ENCODE measurements at places on chromosomes 4 and X.

DNA sequence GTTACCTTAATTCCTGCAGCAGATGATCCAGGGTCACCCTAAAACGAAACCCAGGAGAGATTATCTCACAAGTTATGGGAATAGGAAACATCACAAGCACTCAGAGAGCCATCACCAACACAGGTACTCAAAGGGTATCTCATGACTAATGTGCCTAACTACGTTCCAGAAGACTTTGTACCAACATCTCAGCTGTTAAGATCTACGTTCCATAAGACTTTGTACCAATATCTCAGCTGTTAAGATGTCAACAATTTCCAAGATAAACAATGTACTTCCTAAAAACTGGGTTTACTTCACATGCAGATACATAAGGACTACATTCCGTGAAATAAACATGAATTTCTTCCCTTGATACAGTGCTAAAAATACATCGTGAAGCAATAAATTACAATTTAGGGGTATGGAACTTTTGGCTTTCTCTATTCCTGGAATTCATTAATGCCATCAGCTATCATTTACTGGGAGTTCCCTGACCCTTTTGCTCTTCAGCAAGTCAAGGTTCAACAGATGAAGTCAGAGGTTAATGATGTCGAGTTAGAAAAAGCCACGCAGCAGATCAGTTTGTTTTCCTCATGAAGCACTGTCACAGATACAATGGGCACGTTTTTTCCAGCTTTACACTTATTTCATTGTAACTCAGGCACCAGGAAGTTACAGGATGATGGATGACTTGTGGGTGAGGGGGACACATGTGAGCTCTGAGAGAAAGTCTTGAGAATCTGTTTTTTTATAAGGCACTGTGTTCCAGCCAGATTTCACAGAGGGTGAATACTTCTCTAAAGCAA lies 127.0 kb upstream of the ETNPPL start:
- no peak for DNase-seq

DNA sequence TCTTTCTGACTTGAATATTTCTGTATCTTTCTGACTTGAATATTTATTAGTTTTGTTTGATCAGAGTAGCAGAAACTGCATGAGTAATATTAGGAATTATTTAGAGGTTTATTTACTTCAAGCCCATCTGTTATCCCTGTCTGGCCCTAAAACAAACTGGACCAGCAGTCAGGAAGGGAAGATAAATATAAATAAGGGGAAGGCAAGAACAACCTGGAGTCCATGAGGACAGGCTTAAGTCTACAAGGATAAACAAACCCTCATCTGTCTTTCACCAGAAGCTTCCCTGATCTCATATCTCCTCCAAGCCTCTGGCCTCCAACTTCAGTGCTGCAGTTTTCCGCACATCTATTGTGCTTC lies 524.9 kb downstream of the CENPC start:
- DNase-seq: peak; percentile 40

GRCh38 chrX:131746491-131746968 lies 202.7 kb downstream of the OR13H1 start:
- no peak for DNase-seq

- DNase-seq: no peak
Measured at GRCh38 chrX:84737471-84737871, 235.2 kb upstream of the HDX start.

DNA sequence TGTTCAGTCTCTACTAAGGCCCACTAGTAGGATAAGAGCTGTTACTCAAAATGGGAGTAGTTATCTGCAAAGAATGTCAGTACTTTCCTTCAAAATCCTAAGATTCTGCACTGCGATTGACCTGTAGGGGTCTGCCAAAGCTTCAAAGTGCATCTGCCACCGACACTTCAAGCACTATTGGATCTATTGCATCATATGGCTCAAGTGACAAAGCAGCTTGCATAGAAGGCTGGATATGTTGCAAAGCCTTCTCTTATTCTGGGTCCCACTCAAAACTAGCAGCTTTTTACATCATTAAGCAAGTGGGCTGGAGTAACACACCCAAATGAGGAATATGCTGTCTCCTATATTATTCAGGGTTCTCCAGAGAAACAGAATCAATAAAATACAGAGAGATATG lies 115.4 kb upstream of the EMCN start:
- DNase-seq: no peak

DNA sequence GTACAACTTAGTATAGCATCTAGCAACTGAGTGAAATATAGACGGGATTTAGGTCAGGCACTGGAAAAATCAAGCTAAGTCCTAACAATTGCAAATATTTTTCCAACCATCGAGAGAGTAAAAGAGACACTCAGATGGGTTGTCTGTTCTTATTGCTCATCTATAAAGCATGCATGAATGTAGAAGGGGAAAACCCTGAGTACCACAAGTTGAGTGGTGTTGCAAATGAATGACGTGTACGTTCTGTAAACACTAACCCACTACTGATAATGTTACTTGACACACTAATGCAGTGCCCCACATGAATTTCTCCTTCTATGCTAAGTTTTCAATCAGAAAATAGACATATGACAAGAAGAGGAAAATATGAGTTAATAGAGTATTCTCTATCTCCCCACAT lies 211.2 kb downstream of the COX18 start:
- DNase-seq: peak; percentile 81

DNA sequence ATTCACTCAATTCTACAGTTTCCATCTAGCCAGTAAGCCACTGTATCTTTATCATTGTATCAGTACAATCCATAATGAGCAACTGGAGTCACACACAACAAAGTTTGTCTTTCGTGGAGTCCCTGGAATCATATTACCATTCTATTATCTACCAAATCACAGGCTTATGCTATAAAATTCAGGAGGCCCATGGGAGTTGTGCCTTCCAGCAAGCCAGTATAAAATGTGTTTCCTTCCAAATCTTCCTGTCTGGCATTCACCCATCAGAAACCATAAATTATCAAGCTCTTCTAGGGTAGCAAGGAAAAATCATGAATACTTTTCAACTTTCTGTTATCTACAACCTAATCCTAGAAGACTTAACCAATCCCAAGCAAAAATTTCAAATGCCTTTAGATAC lies 1383.3 kb upstream of the PCDH7 start:
- no peak for DNase-seq

- no peak for DNase-seq
Measured at GRCh38 chr4:61877266-61877665, 677.1 kb downstream of the ADGRL3 start.

GRCh38 chrX:131783555-131784308 lies 239.4 kb upstream of the STK26 start:
- DNase-seq: no peak

- DNase-seq: peak; percentile 67
Measured at GRCh38 chr4:159360549-159360948, 257.7 kb downstream of the RAPGEF2 start.

DNA sequence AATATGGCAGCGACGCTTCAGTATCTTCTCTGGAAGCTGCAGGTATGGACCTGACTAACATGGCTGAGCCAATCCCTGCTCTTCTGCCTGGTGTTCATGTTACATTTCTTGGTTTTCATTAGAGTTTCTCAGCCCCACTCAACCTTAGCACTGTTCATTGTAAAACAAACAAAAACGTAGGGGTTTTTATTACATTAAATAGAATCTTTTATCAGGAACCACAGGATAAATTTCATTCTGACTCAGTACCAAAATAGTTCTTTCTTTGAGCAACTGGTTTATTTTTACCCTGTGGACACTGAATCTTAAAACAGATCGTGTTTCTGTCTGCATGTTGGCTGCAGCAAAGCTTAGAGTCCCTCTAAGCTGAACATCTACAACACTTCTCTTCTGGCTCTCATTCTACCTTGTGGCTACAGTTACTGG lies 27.1 kb downstream of the FHIP1A start:
- no peak for DNase-seq

- no peak for DNase-seq
Measured at GRCh38 chr4:131339137-131339536, 1810.0 kb upstream of the PCDH10 start.

- DNase-seq: peak; percentile 48
Measured at GRCh38 chrX:2928583-2929434, at the start of gene ARSD. TSS of gene ARSD (minus strand) at chrX:2929339. CDS start at chrX:2929275, 64 bp downstream.

DNA sequence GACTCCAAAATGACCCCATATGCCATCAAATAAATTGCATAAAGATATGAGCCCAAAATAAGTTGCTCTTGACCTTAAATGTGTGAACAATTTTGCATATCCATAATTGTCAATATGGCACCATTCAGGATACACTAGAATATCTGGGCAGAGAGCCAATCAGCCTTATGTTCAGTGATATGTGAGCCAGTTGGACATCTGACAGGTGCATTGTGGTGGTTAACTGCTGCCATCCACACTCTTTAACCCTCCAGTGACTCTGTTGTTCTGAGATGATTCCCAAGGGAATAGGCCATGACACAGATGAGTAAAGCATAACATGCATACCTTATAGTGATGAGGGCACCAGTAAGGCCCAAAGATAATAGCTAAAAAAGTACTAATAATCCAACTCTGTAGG lies 500.1 kb downstream of the PCDH18 start:
- no peak for DNase-seq

DNA sequence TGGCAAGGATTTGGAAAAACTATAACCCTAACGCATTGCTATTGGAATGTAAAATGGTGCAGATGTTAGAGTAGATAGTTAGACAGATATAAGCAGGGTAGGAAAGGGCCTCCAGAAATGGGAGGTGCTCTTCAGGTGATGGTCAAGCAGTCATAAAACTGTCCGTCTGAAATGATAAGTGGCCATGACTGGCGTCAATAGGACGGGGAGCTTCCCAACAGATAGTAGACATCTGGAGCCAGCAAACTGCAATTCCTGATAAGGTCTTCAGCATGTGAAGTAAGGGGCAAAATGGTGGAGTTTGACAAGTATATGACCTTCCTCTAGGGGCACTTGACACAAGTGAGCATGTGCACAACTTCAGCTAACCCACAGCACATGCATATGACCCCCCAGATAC lies 250.4 kb downstream of the MAGEB5 start:
- no peak for DNase-seq

DNA sequence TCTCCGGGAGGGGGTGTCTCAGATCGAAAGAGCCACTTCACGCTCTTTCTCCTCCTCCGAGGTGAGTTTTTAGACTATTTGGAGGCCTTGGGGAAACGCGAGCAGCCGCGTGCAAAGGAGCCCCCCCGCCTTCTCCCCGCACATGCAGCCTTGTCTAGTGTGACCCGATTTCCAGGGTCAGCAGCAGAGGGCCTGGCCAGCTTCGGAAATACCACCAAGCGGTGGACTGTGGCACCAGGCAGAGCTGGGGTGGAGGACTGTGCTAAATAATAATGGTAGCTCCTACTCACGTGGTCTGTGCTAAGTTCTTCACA lies 79.3 kb upstream of the BCOR start:
- DNase-seq: no peak

DNA sequence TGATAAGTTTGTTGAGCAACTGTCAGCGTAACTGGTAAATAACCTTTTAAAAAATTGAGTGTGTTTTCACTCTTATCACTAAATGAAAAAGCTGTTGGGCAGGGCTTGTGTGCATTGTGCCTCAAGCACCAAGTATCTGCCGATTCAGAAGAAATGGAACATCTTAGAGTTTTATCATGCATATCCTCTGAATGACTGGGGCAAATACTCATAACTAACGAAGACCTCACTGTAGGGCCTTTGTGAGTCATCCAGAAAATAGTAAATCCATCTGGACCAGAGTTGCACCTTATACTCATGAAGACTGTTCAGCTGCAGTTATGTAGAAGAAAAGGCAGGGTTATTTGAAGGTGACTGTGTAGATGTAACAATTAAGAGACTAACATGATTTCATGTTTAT lies 222.1 kb downstream of the CAMK2D start:
- DNase-seq: peak; percentile 75

GRCh38 chrX:111503485-111503993 lies 7.9 kb upstream of the SERTM2 start:
- no peak for DNase-seq

DNA sequence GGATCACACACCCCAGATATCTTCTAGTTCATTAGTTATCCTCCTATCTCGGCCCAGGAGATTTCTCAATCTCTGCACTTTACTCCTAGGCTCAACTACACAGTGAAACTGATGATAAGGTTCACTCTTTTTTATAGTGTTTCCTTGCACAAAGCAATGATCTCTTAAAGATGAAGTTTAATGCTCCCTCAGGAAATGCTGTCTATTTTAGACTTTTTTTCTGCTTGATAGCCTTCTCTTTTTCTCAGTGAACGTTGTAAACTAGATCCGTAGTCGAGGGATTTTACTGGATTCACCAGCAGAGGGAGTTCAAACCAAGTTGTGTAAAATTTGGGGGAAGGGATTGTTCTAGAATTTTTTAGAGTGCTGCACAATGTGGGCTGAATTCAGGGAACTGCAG lies 269.6 kb downstream of the GBA3 start:
- no peak for DNase-seq

DNA sequence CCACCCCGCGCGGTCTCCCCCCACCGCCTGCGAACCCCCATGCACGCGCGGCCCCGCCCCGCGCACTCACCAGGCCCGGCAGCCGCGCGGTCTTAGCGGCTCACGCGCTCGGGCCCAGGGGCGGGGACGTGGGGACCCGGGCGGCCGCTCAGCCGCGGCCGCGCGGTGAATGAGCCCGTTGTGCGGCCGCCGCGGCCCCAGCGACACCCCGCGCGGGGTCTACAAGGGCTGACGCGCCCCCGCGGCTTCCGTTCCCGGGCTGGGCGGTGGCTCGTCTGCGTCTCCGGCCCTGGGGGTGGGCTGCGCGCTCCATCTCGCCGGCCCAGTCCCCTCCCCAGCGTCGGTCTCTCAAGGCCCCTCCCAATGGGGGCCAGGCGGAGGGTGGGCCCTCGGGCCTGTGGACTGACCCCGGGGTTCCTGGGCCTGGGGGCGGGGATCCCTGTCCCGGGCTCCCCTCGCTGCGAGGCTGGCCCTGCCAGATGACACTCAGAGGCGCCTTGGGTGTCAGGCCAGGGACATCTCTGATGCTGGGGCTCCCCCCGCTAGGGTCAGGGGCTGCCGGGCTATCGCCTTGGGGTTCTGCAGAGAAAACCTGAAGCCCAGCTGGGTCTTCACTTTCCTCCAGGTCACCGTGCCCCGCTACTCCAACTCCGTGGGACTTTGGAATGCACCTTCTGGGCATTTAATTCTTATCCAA lies 4.3 kb upstream of the SLC26A1 start:
- DNase-seq: no peak

- no peak for DNase-seq
Measured at GRCh38 chr4:134762053-134762452, 560.5 kb upstream of the PABPC4L start.

GRCh38 chr4:138239491-138239890 lies 2.7 kb downstream of the SLC7A11 start:
- no peak for DNase-seq

DNA sequence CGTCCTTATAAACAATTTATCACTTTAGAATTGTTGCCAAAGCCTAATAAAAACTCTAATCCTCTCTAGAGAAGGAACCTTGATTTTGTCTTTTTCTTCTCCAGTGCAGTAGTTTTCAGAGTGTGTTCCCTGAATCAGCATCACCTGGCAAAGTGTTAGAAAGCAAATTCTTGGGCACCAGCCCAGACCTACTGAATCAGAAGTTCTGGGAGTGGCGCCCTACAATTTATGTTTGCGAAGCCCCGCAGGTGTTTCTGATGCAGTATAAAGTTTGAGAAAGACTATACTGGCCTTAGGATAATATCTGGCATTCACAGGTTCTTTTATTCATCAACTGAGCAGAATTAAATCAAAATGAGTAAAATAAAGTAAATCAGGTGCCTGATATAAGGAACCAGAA lies 645.8 kb upstream of the ATOH1 start:
- DNase-seq: no peak

- no peak for DNase-seq
Measured at GRCh38 chr4:157558016-157558415, 337.5 kb downstream of the GRIA2 start.
